ENCODE measurements at places on chromosomes 3 and 15. TPM values are rescaled to one million over a fixed set of nuclear protein-coding genes. Genes with fewer than 3 reads are reported as not detected.

CEMIP gene
- total RNA-seq = 1,735 TPM

SLC6A20 gene
- not detected for total RNA-seq

TUSC7 gene
- total RNA-seq = not detected

GOLGA6L9 gene
- 1.4 TPM for total RNA-seq

GAP43 gene
- total RNA-seq = 0.39 TPM

FGF7 gene
- 233 TPM for total RNA-seq

LACTB gene
- total RNA-seq = 34.4 TPM

IRAK2 gene
- 3.7 TPM for total RNA-seq

FANCD2 gene
- total RNA-seq = 19.5 TPM

TTC21A gene
- 6.8 TPM for total RNA-seq

TMCC1 gene
- total RNA-seq = 17.4 TPM

NLGN1 gene
- 28.4 TPM for total RNA-seq

ITIH1 gene
- total RNA-seq = not detected

ANKUB1 gene
- total RNA-seq = not detected

NR2E3 gene
- not detected for total RNA-seq

PARP15 gene
- total RNA-seq = 1.8 TPM

RTP3 gene
- not detected for total RNA-seq

FEZF2 gene
- not detected for total RNA-seq

SERINC4 gene
- total RNA-seq = not detected

GPR176 gene
- 140 TPM for total RNA-seq

DNAJA4 gene
- 4.2 TPM for total RNA-seq

CPLX3 gene
- total RNA-seq = not detected

HCLS1 gene
- 4.0 TPM for total RNA-seq

FAM81A gene
- total RNA-seq = 1.4 TPM

C3orf49 gene
- not detected for total RNA-seq

FHIT gene
- 3.7 TPM for total RNA-seq

NXPE3 gene
- 15.2 TPM for total RNA-seq

PLEKHO2 gene
- total RNA-seq = 60.5 TPM

GATM gene
- 0.76 TPM for total RNA-seq

GOLGA6D gene
- total RNA-seq = not detected

SLC24A5 gene
- total RNA-seq = not detected

AADAC gene
- not detected for total RNA-seq

SSR3 gene
- total RNA-seq = 289 TPM

MAGI1 gene
- total RNA-seq = 27.0 TPM

CPN2 gene
- total RNA-seq = not detected

ROPN1B gene
- total RNA-seq = 0.39 TPM

GUCA1C gene
- total RNA-seq = not detected

SYNPR gene
- not detected for total RNA-seq

ACAA1 gene
- 37.0 TPM for total RNA-seq

ROBO1 gene
- 39.1 TPM for total RNA-seq

RYR3 gene
- not detected for total RNA-seq

CPA3 gene
- total RNA-seq = not detected

SLC30A4 gene
- total RNA-seq = 18.6 TPM

DISP2 gene
- 0.13 TPM for total RNA-seq

OR5H14 gene
- total RNA-seq = not detected

REC114 gene
- not detected for total RNA-seq

SHC4 gene
- 2.5 TPM for total RNA-seq

CDHR4 gene
- total RNA-seq = 0.13 TPM

TEX264 gene
- total RNA-seq = 45.6 TPM

CACNA1D gene
- total RNA-seq = 2.9 TPM

UROC1 gene
- total RNA-seq = not detected

Measured in articular chondrocyte of knee joint (primary cell).